CD4-positive, alpha-beta memory T cell (primary cell): ENCODE measurements at places on chromosomes 12 and 14.

DNA sequence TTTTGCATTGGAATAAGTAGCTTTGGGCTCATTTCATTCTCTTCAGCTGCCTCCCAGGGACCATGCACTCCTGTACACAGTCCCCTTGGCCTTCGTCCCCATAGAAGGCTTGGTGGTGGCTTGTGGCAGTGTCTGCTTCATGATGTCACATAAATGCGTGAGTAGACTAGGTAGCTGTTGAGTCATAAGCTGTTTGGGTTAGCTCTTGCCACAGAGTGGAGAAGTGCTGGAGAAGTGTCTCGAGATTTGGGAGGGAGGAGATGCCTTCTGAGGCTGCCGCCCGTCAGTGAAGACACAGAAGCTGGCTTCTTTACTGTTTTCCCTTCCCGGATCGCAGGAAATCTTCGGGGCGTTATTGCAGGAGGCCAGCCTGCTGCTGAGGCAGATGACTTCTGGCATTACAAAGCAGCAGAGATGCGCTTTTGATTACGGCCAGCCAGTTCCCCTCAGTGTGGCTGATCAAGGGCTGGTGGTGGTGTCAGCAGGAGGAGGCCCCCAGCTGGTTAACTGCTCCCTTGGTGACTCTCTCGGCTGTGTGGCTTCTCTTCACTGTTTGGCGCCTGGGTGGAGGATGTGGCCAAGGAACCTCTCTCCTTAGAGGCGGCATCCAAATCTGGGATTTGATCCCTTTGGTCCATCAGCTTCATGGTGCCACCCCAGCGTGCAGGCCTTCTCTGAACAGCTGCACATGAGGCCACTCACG is 67.6 kb downstream of the AACS start:
- DNase-seq: no peak

DNA sequence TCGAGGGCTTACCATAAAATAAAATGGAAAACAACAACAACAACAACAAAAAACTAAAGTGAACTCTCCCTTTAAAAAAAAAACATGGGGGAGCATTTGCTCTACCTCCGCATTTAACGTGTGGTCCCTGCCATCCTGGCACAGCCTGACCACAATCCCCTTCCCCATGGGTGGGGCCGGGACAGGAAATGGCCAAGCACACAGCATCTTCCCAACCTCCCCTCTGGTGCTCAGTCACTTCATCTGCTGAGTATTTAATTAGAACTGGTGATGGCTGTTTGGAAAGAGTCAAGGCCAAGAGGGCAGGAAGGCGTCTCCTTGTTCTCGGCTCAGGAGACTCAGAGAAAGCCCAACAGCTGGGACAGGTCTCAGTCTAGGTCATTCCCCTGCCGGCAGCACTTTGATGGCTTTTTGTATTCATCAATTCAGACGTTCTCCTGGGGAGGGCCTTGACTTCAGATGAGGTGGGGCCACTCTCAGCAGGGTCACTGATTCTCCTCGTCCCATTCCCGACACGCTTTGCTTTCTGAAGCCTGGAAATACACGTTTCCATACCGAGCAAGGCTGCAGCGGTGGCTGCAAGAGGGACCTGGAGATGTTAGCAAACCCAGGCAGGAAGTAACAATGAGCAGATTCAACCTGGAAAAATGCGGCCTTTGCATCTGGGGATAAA is 44.4 kb downstream of the ANO2 start:
- no peak for DNase-seq

DNA sequence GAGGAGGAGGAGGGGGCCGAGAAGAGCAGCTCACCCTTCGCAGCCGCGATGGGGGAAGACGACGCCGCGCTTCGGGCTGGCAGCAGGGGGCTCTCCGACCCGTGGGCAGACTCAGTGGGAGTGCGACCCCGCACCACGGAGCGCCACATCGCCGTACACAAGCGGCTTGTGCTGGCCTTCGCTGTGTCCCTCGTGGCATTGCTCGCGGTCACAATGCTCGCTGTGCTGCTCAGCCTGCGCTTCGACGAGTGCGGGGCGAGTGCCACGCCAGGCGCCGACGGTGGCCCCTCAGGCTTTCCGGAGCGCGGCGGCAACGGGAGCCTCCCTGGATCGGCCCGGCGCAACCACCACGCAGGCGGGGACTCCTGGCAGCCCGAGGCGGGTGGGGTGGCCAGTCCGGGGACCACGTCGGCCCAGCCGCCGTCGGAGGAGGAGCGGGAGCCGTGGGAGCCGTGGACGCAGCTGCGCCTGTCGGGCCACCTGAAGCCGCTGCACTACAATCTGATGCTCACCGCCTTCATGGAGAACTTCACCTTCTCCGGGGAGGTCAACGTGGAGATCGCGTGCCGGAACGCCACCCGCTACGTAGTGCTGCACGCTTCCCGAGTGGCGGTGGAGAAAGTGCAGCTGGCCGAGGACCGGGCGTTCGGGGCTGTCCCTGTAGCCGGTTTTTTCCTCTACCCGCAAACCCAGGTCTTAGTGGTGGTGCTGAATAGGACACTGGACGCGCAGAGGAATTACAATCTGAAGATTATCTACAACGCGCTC is 745 bp downstream of the TRHDE start:
- DNase-seq: no peak

DNA sequence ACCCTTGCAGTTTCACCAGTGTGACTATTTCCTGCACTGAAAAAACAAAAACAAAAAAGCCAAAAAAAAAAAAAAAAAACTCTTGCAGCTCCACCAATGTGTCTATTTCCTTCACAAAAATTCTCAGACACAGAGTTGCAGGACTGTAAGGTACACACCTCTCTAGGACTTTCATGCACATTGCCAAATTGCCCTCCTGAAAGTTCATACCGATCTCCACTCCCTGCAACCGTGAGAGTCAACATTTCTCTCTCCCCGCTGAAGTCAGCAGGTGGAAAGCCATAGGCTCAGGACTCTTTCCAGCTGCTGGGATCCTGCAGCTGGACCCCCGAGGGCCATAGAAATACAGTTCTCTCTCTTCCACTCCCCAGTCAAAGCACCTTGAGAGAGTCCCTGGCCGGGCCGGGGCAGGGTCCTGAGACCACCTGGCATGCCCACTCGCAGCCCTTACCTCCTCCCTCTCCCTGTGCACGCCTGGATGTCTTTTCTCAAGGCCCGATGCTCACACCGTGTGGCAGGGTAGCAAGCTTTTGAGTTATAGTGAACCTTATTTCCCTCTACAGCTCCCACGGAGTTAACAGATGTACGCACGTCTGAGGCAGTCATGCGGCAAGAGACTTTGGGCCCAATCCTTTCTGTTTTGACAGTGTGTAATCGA is 23.6 kb downstream of the MMAB start:
- DNase-seq: no peak

DNA sequence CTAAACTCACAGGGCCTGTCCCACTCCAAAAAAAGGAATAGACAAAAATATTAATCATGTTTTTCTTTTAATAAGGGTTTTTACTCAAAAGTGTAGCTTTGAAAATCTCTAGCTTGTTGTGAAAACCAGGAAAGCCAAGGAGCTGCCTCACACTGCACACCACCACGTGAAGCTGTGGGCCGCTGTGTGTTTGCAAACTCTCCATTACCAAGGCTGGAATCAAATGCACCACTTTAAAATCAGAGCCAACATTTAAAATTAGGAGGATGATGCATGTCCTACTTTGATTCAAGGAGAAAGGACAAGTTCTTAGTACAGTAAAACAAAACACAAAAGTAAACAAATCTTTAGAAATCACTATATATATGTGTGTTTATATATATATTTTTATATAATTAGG is 83.0 kb downstream of the SETD3 start:
- no peak for DNase-seq

DNA sequence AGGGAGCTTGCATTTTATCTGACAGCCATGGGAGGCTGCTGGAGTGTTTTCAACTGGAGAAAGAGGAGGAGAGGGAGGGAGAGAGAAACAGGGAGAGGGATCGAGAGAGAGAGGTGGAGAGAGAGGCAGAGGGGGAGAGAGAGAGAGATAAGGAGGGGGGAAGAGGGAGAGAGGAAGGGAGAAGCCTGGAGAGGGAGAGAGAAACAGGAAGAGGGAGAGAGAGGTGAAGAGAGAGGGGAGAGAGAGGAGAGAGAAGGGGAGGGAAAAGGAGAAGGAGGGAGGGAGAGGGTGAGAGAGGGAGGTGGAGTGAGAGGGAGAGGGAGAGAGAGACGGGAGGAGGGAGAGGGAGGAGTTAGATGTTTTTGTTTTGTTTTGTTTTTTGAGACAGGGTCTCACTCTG is 45.6 kb downstream of the DNAH10 start:
- DNase-seq: no peak
